ENCODE measurements at places on chromosomes 4 and X.

DNA sequence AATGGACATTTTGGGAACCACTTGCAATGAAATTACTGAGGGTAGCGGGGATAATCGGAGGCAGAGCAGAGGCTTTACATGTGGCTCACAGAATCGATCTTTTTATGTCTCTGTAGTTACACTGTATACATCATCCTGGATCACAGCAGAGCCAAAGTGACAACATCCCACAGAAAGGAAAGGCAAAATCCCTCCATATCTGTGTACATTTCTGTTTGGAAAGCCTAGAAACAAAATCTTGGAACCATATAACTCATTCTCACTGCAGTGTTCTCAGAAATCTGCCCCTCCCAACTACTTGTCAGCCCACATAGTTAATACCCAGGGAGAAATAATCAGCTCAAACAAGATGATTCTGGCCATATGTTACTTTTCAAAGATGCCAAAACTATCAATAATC is 211.6 kb downstream of the DCLK2 start:
- no peak for DNase-seq

- DNase-seq: no peak
Measured at GRCh38 chrX:54042609-54043021, 1.7 kb downstream of the PHF8 start.

GRCh38 chrX:151762802-151763201 is 28.3 kb downstream of the CNGA2 start:
- no peak for DNase-seq

- DNase-seq: no peak
Measured at GRCh38 chrX:103376979-103377324, 614 bp downstream of the BEX3 start.

GRCh38 chr4:3607690-3608552 is 75.7 kb upstream of the LRPAP1 start:
- DNase-seq: no peak

DNA sequence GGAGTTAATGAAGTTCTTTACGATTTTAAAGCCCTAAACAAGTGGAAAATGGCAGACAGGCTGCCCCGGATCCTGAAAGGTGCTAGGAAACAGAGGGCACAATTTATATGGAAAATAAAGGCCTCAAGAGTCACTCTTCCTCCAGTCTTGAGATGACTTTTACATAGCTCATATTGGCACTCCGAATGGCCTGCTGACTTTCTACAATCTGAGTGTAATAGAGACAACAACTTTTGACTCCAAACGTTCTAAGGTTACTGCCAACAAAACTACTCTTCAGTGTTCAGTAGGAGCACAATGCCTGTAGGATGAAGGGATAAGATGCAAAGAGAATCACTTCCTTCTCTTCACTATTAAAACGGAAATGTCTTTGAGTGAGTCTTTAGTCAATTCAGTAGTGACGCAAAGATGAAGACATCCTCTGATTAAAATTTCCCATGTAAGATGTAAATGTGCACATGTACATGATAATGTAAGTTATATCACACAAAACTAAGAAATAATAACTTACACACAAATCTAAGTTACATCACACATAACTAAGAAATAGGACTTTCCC is 40.5 kb downstream of the VEGFC start:
- no peak for DNase-seq

- peak; percentile 27 for DNase-seq
Measured at GRCh38 chrX:41086627-41086932, 1.3 kb downstream of the USP9X start.

DNA sequence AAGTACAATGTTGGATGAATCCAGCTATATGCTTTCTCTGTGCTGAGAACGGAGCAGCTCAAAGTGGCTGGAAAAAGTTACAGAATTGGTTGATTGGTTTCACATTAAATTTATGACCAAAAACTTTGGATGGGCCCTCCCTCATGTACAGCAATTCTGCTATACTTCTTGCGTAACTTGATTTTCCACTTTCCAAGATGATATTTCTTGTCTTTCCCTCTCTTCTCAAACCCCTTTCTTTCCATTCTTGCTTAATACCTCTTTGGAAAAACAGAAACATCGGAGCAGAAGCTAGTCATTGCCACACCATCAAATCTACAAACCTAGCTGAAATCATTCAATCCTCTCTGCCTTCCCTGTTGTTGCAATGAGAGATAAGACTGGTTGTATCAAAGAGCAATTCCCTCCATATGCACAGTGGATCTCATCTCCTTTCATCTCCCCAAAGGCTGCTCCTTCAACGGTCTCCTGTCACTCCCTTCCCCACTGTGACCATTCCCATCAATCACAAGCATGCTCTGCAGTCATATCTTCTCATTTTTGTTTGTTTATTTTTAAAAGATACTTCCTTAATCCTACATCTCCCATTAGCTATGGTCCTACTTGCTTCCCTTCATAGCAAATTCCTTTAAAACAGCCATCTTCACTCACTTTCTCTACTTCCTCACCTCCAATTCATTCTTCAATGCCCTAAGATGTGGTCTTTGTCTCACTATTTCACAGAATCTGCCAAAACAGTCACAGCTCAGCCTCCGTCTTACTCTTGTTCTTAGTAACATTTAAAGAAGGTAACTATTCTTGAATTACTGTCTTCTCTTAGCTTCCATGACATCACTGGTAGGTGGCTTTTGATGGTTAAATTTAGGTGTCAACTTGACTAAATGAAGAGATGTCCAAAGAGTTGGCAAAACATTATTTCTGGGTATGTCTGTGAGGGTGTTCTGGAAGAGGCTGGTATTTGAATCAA is 145.5 kb downstream of the FAM13A start:
- DNase-seq: no peak

DNA sequence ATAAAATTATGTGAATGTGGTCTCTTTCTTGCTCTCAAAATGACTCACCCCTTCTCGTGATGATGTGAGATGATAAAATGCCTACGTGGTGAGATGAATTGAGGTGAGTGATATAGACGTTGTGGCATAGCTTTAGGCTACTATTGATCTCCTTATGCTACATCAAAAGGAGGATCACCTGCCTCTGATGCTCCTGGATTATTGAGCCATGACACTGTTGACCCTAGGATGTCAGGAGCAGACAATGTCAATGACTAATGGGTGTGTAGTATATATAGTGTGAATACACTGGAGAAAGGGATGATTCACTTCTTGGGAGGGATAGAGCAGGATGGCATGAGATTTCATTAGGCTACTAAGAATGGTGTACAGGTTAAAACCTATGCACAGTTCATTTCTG is 210.7 kb upstream of the PRPS2 start:
- peak; percentile 35 for DNase-seq

DNA sequence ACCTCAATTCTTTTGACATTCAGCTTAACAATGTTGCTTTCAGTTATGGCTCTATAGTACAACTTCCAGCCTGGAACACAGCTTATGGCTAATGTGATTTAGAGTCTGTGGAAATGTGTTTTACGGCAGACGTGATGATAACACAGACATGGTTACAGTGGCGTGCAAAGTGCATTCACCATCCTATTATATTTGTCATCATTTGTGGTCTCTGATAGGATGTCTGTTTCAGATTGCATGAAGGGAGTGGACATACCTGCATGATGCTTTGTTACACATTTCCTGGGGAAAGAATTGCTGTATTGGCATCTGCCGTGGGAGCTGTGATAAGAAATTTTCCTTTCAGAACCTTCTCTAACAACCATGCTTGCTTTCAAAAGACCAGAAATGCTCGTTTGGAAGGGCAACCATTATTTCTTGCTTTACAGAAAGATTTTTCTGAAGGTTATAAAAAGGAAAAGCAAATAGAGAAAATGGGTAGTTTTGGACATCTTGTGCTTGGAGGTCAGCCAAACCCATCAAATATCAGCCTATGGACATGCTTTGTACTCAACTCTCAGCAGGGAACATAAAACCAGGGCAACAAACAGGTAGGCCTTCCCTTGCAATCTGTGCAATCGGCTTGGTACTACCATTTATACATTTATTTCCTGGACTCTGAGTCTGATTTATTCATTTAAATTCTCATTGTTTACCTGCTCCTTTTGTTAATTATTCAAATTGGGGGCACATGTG is 273.9 kb downstream of the TLL1 start:
- DNase-seq: no peak

DNA sequence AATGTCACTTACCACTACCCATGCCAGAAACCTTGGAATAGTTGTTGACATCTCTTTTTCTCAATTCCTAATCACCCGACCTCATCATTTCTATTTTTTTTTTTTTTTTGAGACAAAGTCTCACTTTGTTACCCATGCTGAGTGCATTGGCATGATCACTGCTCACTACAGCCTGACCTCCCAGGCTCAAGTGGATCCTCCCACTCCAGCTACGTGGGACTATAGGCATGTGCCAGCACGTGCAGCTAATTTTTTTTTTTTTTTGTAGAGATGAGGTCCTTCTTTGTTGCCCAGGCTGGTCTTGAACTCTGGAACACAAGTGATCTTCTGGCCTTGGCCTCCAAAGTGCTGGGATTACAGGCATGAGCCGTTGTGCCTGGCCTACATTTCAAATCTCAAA is 12.0 kb downstream of the KDM6A start:
- peak; percentile 65 for DNase-seq

DNA sequence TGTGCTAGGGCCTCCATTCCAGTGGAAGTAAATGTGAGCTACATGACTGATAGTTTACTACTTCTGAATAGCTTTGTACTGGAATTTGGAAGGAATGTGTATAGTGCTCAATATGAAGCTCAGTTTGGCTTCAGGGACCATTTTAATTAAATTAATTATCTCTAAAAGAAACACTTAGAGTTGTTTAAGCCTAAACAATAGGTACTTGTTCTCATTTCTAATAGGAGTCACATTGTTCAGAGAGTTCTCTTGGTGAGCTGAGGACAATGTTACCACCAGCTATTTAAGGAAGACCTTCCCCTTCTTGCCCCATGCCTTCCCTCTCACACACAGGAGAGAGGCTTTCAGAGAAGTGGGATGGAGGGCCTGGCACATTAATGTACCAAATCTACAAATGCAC is 78.3 kb downstream of the CHIC2 start:
- DNase-seq: peak; percentile 90

GRCh38 chr4:186790630-186791029 is 67.0 kb upstream of the FAT1 start:
- no peak for DNase-seq

- DNase-seq: no peak
Measured at GRCh38 chr4:4857001-4857808, 2.3 kb upstream of the MSX1 start.

- DNase-seq: no peak
Measured at GRCh38 chrX:154981116-154981411, 41.5 kb downstream of the F8 start.

DNA sequence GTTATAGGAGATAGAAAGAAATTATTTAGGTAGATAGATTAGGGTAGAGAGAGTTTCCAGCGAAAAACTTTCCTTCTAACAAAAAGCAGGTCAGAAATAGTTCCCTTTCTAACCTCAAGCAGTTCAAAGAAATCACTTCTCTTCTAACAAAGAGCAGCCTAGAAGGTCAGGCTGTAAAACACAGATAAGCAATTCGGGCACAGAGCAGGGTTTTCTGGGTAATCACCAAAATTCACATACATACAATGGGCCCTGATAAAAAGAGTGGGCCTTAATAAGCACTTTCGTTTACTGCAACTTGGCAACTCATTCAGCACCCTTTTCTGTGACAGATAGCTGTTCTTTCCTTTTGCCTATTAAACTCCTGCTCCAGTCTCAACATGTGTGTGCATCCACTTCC is 13.4 kb upstream of the NAF1 start:
- DNase-seq: no peak

- DNase-seq: no peak
Measured at GRCh38 chr4:52852041-52852440, 10.1 kb upstream of the RASL11B start.

DNA sequence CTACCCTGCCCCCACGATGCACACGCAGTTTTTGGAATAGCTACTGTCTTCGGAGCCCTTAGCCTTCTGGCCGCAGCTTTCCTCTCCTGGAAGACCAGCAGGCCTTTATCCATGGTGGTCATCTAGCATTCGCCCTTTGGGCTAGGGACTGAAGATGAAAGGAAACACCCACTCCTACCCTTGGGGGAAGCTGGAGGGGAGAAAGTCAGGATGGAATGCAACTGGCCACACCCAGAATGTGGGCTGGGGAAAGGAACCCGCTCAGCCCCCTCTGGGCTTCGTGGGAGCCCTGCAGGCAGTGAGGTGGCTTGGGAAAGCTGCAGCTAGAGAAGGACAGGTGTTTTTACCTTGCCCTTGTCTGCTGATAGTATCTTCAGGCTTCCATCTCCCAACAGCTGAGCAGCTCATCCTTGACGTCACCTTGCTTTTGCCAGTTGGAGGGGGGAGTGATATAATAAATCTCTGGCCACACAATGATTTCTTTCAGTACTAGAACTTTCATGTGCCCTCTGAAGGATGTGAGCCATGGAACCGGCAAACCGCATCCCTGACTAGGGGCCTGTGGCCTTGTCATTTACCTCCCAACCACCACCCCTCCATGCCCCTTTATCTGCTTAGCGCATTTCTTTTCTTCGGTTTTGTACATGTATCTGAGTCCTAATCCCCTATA is 59.0 kb downstream of the ELF4 start:
- peak; percentile 63 for DNase-seq

DNA sequence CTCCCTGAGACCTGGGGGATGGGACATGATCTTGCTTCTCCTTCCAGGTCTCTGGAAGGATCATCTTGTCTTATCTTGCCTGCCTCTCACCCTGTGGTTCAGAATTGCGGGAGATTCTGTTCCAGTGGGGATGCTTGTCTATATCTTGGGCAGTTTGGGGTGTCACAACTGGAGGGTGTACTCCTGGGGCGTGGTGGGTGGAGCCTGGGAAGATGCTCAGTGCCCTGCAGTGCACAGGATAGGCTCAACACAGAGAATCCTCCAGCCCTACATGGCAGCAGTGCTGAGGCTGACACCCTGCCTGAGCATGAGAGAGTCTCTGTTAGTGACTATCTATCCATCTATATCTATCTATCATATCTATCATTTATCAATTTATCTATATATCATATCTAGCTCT is 7.7 kb downstream of the P2RY8 start:
- no peak for DNase-seq

DNA sequence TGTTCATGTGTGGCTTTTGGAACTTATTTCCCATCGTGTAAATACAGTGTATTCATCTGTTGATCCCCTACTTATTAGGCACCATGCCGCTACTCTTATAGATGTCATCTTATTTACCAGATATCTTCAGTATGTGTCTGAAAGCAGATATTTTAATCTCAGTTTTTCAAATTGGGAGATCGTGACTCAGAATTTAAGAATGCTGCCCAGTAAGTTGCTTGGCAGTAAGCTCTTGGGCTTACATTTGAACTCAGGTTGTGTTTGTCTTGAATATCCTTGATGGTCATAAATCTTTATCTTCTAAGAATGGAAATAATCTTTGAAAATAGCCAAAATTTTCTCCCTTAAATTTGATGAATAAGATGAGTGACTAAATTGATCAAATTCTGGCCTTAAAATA is 45.9 kb upstream of the RPA4 start:
- DNase-seq: no peak

- DNase-seq: no peak
Measured at GRCh38 chr4:183658362-183659028, 490 bp downstream of the RWDD4 start.

All from foreskin melanocyte (primary cell).